ENCODE measurements at places on chromosomes 2 and 18.

DNA sequence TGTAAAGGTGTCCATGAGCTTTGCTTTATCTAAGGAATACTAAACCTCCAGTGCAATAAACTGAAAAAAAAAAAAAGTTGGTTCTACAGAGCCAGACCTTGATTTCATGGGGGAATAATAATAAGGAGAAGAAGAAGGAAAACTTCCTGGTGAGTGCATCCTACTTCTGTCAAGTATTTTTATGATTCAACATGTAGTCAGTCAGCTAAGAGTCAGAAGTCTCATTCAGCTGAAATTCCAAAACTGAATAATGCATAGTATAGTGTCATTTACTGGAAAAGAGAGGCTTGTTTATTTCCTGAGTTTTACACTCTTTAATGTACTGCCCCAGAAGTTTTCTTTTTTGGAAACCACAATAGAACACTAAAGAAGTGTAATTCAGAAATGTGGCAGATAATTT, 77.8 kb upstream of the TACR1 start:
- peak; percentile 4 for DNase-seq

GRCh38 chr2:98656800-98657199, 48.4 kb downstream of the UNC50 start:
- no peak for DNase-seq

GRCh38 chr2:160583146-160583535, 89.5 kb upstream of the RBMS1 start:
- DNase-seq = peak; percentile 46

DNA sequence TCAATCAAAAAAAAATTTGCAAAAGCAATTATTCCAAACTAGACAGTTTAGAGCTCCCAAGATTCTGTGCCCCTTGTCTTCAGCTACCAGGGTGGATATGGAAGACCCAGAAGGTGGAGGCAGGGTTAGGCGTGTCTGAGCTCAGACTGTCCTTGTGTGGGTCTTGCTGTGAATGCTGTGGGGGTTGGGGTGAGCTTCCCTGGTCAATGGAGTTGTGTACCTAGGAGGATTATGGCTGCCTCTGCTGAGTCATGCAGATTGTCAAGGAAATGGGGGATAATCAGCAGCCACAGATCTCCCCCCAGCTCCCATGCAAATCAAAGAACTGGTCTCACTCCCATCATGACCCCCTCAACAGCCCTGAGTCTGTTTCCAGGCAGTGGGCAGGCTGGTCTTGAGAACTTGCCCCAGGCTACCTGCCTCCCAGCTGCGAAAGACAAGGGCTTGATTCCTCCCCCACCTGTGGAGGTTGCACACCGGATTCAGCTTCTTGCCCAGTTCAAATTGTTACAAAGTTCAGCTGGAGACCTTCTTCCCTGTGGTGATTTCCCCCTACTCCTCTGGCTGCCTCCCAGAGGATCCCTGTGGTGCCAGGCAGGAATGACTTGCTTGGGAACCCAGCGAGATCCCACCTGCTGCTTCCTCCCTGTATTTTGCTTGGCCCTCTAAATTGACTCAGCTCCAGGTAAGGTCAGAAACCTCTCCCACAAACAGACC, 77.0 kb downstream of the RAD51AP2 start:
- DNase-seq = no peak

DNA sequence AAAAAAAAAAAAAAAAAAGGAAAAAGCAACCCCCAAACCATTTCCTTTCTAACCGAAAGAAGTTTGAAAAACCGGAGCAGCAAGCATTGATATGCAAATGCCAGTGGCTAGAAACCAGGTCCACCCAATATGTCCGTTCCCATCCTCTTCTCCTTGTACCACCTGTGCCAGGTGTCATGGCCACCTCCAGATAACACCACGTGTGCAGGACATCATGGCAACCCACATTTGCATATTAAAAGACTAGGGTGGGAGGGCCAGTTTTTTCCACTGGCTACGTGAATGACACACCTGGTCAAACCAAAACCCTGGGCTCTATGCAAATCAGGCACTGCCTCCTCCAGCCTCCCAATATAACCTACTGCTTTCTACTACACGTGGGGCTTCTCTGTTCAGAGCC, 303.3 kb upstream of the GULP1 start:
- no peak for DNase-seq

- no peak for DNase-seq
These were observed 450.0 kb upstream of the SLC14A2 start for GRCh38 chr18:45165176-45165713.

GRCh38 chr18:3584897-3585460, 135.0 kb downstream of the TGIF1 start:
- no peak for DNase-seq

DNA sequence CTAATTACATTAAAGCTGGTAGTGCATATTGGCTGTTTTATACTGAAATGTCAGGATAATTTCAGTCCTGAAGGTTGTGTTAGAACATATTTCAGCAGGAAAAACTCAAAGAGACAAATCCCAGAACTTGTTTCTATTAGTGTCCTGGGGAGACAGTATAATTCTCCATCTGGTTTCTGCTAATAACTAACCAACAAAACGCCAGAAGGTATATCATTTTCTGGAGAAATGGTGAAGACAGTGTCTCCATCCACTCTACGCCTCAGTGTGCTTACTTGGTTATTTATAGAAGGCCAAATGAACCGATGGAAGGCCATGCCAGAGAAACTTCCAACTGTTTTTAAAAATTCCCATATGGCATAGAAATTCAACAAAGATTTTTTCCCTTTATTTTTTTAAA, 41.6 kb downstream of the GCA start:
- DNase-seq = no peak

Measured in astrocyte of the cerebellum (primary cell).